ENCODE measurements at places on chromosomes 4 and X. TPM values are rescaled to one million over a fixed set of nuclear protein-coding genes. Genes with fewer than 3 reads are reported as not detected.

DNA sequence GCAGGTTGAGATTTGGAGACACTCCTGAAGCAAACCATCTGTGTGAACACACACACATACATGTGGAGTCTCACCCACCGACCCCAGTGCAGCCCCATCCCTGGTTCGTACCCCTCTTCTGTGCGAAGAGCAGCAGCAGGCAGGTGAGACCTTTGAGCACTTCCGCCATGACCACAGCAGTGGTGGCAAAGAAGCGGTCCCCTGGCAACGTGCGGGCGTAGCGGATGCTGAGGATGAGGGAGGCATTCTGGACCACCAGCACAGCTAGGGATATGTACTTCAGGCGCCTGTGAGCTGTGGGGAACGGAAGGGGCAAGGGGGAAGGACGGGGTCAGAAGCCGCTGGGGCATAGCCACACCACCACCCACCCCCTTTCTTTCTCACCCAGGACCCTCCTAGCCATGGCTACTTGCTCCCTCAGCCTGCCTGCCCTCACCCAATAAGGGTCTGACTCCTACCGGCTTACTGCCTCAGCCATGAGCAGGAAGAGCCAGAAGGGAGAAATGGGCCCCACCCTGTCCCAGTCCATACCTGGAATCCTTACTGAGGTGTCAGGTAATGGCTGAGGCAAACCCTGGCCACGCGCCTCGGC is 1.6 kb downstream of the SLC35A2 start:
- no peak for DNase-seq

GRCh38 chrX:134732676-134733075 is 74.4 kb upstream of the PLAC1 start:
- DNase-seq, result no peak

- DNase-seq, result peak; percentile 14
These were observed 11.5 kb downstream of the FBXW7 start for GRCh38 chr4:152524427-152524826.

Gene DMD
- total RNA-seq, result 1.8 TPM

GRCh38 chrX:24619647-24620046 is 27.5 kb downstream of the PCYT1B start:
- DNase-seq, result no peak

GRCh38 chrX:12844319-12844718 is 22.6 kb upstream of the TLR7 start:
- no peak for DNase-seq

DNA sequence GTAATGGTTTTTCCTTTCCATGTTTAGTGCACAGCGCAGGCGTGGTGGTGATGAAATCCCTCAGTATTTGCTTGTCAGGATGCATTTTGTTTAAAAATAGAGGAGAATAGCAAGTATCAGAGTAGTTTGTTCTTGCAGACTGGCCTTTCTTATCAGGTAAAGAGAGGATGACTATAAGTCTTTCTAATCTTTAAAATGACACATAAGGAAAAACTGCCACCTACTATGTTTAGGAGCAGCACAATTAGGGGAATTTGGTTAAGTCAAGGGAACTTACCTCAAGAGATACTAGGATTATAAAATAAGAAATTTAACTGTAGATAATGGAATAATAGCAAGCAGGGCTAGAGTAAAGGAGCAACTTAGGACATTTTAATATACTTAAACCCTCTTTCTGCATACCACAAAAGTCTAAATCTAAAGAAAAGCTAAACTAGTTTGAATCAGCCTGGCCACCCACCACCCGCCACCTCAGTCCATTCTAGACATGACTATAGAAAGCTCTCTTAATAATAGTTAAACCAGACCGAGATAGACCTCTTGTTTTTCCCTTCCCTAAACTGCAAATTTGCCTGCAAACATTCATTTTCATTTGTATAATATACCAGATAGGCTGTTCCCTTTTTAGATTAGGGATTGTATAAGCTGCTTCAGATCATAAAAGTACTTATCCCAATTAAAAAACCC is 62.0 kb downstream of the APOOL start:
- DNase-seq, result no peak

DNA sequence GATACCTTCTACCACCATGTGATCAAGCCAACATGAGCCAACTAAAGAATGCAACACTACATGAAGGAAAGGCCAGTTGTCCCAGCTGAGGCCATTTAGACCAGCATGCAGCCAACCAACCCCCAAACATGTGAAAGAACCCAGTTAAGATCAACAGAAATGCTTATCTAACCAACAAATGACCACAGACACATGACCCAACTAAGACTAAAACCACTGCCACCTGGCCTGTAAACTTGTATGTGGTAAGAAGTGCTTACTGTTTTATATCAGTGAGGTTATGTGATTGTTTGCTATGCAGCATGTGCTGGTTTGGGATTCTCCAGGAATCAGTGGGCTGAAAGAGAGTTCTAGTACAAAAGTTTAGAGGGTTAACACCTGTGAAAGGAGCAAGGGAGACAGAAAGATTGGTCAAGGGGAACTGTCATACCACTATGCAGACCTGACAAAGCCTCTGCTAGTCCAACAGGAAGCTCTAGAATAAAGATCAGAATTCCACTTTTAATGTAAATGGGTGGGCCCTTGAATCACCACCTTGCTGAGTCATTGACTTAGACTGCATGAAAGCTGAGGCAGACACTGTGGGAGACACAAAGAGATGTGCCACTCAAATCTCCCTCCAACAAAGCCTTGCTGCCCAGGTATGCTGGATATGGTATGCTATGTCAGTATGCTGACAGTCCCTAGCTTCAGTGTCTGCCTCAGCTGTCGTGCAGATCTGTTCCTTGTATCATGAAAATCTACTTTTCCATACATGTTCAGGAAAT is 6.1 kb upstream of the SH3D19 start:
- DNase-seq, result peak; percentile 20

DNA sequence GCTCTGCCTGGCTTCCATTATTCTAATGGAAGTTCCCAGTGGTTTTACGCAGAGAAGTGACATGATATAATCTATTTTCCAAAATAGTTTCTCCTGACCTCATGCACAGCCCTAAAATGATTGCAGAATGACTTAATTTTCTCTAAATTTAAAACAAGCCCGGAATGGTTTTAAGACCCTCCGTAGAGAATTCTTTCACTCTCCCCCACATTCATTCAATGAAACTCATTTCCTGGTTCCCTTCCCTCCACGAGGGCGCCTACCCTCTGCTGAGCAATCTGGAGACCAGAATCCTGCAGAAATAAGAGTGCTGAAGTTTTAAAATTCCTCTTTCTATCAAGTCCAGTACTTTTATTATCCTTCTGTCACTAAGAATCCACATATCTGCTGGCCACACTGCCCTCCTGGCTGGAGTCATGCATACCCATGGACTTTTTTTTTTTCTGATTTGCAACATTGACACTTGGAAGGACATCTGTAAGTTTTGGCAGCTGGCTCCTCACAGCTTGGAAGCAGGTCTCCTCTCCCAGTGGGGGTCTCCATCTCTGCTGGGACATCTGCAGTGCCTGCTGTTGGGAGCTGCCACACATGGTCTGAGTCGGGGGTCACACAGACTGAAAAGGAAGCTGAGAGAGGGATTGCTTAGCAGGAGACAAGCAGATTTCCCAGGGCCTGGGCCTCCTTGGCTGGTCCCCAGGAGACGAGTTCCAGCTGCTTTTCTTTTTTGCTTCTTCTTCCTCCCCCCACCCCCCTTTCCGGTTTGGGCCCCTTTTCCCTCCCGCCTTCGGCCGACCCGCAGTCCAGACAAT is 86.1 kb downstream of the SOWAHB start:
- DNase-seq, result no peak

DNA sequence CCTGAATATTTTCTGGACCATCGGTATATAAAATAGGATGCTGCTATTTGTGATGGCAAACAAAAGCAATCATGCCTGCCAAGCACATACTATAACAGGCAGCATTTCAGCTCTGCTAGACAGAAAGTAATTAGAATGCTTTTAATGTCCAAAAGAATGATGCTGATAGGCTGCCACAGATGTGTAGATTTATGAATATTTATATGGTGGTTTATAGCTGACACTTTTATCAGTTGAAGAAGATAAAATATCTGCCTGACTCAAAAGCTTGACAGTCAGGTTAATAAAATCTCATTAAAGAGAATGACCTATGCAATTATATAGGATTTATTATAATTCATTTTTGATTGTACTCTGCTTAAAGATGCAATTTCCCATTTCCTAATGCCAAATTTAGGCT is 4.0 kb downstream of the BEND4 start:
- DNase-seq, result no peak

DNA sequence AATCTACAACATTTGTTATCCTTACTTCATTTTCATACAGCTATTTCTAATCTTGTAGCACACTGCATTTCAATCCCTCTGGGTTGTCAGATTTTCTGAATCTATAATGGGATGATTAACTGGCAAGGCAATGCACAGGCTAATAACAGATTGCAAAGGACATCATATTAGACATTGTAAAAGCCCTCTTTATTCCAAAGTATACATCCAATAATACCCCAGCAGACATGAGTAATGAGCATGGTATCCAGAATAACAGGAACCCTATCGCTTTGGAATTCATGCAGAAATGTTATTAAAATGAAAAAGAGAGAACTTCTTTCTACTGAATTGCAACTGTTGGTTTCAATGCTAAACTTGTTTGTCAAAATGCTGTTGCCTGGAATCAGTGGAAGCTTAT is 122.9 kb downstream of the C4orf33 start:
- DNase-seq, result peak; percentile 10

DNA sequence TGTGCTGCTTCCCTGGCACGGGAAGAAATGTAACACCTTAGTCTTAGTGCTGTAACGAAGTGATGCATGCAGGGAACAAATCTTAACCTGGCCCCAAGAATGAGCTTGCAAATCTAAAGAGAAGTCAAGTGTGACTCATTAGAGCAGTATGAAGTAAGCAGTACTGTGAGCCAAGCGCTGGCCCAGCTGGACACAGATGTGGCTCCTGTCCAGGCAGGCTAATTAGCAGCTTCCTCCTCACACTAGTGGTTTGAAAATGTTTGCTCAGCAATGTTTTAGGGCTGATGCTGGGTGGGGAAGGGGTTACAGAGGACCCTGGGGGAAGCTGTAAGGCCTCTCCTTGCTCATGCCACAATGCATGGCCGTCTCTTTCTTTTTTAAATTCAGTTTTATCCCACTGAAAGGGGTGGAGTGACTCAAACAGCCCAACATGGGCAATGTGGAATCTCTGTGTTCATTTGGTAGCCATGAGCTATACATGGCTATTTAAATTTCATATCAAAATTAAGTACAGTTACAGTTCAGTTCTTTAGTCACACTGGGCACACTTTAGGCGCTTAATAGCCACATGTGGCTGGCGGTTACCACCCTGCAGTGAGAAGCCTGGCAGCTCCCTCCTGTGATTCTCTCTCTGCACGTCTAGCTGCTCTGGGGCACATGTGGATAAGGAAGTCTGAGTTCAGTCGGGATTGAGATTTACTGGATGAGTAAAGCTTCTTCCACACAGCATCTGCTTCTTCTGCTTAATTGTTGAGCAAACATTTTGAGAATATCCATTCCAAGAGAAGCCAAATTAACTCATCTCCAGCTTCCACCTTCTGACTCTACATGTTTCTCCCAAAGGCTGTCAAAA is 48.8 kb downstream of the MAP7D2 start:
- DNase-seq, result peak; percentile 63

Gene USP17L29
- total RNA-seq, result not detected

GRCh38 chrX:129641941-129642340 is 12.8 kb downstream of the APLN start:
- DNase-seq, result no peak

- no peak for DNase-seq
These were observed 17.7 kb downstream of the IL3RA start for GRCh38 chrX:1354036-1355019.

DNA sequence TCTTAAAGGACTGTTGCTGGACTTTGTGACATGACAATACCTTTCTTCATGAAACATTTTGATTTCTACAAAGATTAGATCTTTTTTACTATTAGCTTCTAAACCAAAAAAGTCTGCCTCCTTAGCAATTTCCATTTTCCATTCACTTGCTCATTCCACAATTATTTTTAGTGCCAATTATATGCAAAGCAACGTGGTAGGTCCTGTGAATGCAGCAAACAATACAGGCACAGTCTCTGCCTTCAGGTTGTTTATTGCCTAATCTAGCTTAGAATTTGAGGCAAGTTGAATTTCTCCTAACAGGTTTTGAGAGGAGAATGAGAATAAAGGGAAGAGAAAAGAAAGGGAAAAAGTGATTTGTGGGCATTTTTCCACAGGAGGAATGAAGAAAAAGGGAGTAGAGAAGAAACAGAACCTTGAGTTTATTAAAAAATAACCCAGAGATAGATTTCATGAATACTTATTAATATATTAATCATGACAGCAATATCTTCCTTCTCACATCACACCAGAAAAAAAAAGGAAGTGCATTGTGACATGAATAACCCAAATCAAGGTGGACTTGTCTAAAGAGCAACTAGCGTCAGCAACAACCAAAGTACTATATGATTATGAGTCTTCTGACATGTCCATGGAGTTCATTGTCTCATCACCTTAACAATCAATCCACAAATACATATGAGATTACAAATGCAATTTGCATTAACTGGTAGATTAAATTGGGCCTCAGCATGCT is 16.3 kb upstream of the FRYL start:
- no peak for DNase-seq

- DNase-seq, result no peak
These were observed 220.0 kb downstream of the SPCS3 start for GRCh38 chr4:176539785-176540175.

Gene DRD5
- total RNA-seq, result not detected

DNA sequence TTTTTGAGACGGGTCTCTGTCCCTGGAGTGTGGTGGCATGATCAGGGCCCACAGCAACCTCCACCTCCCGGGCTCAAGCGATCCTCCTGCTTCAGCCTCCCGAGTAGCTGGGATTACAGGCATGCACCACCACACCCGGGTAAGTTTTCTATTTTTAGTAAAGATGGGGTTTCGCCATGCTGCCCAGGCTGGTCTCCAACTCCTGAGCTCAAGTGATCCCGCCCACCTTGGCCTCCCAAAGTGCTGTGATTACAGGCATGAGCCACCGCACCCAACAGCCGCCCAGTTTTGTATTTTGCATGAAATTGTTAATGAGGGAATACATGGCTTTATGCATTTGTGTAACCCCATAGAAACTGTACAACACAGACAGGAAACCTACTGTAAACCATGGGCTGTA is 2.8 kb upstream of the ARHGAP4 start:
- no peak for DNase-seq

- peak; percentile 1 for DNase-seq
These were observed 103.4 kb upstream of the PAK3 start for GRCh38 chrX:110992611-110993010.

- DNase-seq, result no peak
These were observed 223.0 kb downstream of the PAPSS1 start for GRCh38 chr4:107497054-107497453.

All from dermis microvascular lymphatic vessel endothelial cell (primary cell).